ENCODE measurements at places on chromosomes 3 and 15.

DNA sequence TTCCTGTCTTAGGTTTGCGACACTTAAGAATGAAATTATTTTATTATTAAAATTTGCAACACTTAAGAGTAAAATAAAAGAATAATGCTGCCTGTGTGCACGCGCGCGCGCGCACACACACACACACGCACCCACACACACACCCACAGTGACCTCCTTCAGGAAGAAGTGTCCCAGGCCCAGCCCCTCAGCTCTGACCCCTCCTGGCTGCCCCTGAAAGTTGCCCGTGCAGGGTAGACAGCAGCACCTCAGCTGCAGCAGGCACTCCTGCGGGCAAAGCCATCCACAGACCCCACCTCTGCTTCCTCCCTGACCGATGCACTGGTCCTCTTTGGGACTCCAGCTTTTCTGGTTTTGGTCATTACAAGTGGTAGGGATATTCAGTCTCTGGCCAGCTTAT lies 478.2 kb downstream of the NTRK3 start:
- DNase-seq: no peak

DNA sequence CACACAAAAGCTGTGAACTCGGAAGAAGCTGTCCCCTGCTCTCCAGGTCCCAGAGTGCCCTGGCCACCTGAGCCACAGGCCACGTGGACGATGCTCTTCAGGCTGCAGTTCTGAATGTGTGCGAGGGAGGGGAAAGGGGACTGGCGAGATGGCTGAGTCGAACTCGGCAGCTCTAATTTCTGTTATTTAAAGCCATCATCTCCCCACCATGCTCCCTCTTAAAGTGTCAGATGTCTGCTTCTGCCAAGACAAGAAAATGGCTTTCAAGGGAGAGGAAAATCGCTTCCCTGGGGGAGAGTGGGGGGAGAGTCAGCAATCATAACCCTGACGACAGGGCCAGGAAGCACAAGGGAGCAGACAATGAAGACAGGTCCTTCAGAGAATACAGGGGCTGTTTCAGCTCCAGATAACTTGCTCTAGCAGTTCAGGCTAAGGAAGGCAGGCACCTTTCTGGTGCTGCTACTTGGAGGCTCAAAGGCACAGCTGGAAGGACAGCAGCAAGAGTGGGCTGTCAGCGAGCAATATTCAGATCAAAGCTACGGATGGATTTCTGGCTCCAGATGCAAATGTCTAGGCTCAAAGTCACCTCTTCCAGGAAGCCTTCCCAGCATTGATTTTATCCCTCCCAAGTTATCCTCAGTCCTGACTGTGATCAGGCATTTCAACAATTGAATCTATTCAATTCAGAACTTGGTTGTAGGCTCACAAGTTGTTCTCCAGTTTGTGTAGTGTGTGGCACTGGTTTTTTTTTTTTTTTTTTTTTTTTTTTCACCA lies 15.5 kb upstream of the CCDC33 start:
- DNase-seq: no peak

DNA sequence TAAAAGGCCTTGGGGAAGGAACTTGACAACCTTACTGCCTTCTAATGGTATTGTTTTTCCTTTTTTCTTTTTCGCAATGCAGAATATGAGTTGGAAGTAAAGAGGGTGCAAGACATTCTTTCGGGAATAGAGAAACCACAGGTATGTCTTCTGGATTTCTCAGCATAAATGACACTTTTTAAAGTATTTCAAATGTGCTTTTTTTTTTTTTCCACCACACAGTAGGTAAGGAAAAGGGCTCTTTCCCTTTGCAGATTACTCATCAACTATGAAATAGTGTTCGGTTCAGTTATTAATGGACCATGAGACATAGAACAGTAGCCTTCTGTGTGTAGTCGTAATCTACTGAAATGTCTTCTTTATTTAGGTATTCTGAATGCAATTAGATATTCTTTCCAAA lies 162.4 kb downstream of the GHSR start:
- DNase-seq: no peak

- no peak for DNase-seq
Measured at GRCh38 chr15:86854176-86854575, 774.5 kb downstream of the AGBL1 start.

DNA sequence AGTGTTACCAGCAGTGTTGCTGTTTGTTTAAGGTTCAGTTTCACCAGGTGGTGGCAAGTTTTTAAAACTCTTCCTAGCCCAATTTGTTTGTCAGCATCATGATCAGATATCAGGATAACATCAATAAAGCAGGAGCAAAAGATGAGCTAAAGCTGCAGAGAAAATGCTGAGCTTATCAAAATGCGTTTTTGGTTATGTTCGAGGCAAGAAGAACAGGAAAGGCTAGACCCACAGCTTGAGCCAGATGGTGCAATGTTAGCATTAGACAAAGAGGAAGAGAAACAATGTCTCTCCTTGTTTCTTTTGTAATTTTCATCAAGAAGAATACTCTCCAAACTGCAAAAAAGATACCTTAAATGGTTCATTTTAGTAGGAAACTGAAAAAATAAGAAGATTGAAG lies 66.2 kb downstream of the THRB start:
- DNase-seq: no peak

DNA sequence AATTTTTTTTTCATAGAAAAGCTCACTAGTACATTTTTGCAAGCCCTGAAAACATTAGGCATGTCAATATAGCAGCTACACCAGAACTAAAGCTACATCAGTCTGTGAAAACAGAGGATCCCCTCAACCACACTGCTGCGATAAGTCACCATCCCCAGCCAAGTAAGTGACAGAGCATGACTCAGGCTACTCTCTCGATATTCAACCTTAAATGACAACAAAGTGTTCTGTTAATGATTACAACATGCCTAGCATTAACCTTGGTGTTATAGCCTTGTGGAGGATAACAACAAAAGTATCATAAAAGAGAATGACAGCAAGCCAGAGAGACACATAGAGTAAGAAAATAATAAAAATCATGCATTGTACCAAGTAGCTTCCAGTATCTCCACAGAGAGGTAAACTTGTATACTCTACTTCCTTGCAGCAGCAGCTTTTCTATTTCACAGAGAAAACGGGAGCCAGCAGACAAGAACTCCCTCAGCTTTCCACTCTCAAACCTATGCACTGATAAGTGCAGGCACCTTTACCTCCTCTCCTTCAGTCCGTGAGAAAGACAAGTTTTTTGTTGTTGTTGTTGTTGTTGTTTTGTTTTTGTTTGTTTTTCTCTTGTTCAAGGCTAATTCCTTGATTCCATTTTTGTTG lies 76.6 kb downstream of the GBE1 start:
- no peak for DNase-seq

GRCh38 chr15:47820747-47821319 lies 103.5 kb downstream of the SEMA6D start:
- no peak for DNase-seq

- no peak for DNase-seq
Measured at GRCh38 chr3:126954141-126954842, 28.6 kb upstream of the PLXNA1 start.

DNA sequence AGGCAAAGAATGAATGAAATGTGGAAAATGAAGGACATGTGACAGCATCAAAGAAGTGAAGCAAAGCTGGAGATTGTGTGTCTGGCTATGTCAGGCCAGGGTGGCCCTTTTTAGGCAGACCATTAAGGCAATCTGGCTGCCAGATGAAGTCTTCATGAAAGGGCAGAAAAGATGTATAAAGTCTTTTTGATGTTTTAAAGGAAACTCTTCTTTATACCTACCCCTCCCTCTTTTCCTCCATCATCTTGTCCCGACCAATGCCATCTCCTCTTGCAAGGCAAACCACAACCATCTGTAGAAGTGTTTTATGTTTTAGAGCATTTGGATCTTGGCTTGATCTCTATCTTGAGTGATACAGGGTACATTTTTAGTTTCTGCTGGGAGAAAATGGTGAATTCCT lies 259.2 kb downstream of the LSAMP start:
- no peak for DNase-seq

DNA sequence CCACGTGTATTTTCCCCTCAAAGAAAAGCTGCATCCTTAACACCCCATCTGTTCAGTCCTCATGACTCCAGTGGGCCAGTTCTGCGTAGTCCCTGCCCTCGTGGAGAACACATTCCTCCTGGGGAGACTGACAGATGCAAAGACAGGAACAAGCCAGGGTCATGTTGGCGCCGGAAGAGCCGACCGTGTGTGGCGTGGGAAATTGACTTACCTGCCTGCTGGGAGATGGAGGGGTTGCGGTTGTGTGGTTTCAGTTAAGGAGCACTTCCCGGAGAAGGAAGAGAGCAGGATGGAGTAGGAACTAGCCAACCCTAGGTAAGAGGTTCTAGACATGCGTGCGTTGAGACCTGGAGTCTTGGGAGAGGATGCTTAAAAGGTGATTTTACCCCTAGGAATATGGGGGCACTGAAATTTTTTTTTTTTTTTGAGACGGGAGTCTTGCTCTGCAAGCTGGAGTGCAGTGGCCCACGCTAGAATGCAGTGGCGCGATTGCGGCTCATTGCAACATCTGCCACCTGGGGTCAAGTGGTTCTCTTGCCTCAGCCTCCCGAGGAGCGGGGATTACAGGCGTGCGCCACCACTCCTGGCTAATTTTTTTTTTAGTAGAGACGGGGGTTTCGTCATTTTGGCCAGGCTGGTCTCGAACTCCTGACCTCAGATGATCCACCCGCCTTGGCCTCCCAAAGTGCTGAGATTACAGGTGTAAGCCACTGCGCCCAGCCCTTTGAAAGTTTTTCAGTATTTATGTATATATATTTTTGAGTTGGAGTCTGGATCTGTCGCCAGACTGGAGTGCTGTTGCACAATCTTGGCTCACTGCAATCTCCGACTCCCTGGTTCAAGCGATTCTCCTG lies 1.4 kb downstream of the VHL start:
- DNase-seq: no peak

DNA sequence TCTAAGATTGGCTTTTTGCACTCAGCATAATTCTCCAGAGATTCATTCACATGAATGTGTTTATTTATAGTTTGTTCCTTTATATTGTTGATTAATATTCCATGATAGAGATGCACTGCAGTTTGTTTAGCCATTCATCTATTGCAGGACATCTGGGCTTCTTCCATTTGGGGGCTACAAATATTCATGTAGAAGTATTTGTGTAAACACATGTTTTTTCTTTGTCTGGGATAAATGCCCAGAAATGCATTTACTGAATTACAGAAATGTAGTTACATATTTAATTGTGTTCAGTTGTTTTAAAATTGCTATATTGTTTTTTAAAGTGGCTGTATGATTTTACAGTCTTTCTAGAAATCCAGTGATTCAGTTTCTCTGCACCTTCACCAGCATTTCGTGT lies 635.0 kb downstream of the ZIC1 start:
- no peak for DNase-seq

GRCh38 chr15:35907511-35907910 lies 361.5 kb upstream of the DPH6 start:
- DNase-seq: no peak

GRCh38 chr15:35618260-35619188 lies 72.6 kb upstream of the DPH6 start:
- no peak for DNase-seq

GRCh38 chr3:194985031-194985578 lies 285.9 kb downstream of the XXYLT1 start:
- peak; percentile 44 for DNase-seq

GRCh38 chr3:163924600-163924999 lies 1153.7 kb downstream of the SI start:
- DNase-seq: no peak

DNA sequence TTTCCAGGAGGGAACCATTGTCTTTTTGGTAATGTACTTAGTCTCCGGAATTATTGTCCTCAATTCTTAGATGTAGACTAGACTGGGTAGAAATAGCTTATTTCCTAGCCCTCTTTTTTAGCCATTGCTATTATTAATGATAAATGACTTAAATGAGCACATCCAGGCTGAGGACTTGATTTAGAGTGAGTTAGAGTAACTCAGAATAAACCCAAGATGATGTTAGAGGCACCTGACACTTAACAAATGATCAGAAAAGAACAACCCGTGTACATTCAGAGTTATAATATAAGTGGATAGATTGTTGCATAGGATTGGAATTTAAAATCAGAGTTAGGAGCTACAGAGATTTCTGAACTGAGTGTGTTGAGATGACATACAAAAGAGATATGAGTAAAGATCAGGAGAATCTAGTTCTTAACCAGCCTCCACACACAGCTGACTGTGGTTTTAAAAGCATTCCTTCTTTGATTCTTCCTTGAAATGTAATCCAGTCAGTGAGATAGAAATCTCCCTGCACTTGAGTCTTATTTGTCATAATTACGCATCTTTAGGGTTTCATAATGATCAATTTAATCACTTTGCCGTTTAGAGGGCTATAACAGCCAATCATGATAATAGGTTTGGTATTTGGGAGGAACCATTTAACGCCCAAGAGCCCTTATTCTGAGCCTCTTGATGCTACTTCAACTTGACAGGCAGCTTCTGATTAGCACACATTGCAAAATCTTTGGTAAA lies 366.5 kb downstream of the GAP43 start:
- DNase-seq: no peak

DNA sequence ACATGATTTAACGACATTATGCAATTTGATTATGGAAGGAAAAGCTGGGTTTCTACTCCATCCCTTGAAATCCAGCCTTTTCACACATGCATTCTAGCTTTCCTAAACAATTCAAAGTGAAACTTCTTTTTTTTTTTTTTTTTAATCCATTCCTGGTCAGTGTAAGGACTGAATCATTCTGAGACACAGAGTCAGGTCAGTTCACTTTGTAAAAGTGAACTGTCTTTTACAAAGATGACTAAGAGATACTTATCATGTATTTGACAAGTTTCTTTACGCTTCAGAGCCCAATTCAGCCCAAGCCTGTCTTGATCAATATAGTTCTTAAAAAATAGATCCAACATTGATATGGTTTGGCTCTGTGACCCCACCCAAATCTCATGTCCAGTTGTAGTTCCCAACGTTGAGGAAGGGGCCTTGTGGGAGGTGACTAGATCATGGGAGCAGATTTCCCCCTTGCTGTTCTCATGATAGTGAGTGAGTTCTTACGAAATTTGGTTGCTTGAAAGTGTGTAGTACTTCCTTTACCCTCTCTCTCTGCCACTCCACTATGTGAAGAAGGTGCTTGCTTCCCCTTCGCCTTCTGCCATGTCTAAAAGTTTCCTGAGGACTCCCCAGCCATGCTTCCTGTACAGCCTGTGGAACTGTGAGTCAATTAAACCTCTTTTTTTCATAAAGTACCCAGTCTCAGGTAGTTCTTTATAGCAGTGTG lies 345.6 kb upstream of the THBS1 start:
- no peak for DNase-seq

DNA sequence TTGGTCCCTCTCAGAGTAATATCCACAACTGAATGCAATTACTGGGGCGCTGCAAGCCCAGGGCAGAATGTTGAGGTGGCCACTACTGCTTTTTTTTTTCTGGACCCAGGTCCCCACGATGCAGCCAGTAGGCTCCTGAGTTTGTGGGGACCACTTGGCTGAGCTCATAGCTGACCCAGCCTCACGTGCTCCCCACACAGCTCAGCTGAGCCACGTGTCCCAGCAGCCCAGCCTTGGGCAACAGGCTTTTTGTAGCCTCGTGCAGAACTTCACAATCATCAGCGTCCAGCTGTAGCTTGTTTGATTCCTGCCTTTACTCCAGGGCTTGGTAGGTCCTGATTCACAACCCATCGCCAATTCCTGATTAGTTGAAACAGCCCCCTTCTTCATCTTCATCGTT lies 117.3 kb downstream of the ETFA start:
- DNase-seq: no peak

- DNase-seq: peak; percentile 33
Measured at GRCh38 chr15:96335411-96336024, 5.0 kb downstream of the NR2F2 start.
